ENCODE measurements at places on chromosomes 12 and 14.

DNA sequence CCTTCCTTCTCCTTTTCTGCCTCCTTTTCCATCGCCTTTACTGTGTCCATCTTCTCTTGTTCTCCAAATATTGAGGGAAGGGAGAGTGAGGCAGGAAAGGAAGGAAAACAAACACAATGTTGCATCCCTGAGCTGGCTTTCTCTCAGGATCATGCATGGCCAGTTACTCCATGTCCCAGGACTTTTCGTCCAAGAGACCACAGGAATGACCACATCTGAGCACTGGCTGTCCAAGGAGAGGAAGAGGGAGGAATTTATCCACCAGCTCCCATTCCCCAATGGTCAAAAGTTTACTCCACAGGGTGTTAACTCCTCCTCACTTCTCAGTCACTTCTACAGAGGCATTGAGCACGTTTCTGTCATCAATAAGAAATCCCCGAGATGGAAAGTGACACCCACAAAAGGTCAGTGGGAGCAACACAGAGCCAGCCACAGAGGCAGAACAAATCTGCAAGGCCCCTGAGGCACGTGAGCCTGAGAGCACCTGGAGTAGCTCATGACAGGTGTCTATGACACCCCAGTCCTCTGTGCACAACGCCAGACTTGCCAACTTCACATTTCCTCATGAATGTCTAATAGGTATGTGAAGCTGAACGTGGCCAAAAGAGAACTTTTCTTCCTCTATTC lies 177.3 kb upstream of the NUDT4 start:
- no peak for DNase-seq

- DNase-seq = no peak
Measured at GRCh38 chr14:92729634-92730358, 18.6 kb downstream of the LGMN start.

DNA sequence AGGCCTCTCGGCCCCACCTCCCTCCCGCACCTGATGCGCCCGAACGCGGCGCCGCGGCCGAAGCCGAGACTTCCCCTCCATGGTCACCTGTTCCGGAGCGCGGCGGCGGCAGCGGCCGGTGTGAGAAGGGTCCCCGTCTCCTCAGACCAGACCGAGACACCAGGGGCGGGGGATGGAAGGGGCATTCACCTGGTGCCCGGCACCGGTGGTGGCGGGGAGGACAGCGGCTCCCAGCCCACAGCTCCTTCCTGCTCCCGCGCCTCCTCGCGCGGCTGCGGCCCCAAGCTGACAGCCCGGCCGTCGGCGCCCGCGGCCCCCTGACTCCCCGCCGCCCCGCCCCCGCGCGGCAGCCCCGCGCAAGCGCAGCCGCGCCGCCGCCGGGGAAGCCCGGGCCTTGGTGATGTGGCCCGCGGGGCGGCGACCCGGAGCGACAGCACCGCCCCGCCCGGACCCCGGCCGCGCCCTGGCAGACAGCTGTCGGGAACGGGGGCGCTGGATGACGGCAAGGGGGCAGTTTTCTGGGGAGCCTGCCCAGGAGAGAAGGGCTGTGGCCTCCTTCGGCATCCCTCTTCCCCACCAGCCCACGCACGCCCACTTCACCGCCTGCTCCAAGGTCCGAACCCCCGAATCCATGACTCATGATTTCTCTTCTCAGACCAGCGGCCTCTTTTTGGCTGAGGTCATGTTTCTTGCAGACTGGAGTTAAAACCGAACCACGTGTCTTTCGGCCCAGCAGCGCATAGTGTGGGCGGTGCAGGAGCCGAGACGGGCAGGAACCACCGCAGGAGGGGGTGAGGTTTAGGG lies at the start of gene SLC41A2:
Gene SLC41A2, minus strand, starts transcription at position 290 of the 804 bp plus-strand sequence. CDS start 29,763 bp downstream, outside the sequence.
- DNase-seq = peak; percentile 27

GRCh38 chr12:27821259-27821973 lies 41.4 kb upstream of the MANSC4 start:
- peak; percentile 3 for DNase-seq

DNA sequence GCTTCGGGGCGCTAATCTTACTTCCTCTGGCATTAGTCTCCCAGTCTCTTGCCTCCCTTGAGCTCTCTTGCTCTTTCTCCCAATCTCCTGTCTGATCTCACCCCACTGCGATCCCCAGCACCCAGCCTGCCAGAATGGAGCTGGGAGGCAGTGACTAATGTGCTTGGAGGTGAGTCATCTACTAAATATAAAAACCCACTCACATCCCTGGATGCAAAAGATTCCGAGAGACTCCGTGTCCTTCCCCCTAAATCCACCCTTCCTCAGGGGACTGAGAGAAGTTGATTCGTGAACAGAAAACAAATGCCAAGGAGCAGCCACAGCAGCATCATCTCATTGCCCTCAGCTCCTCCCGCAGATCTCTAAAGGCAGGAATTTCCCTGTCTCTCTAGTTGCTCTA lies 45.7 kb upstream of the KCNA5 start:
- DNase-seq = no peak

DNA sequence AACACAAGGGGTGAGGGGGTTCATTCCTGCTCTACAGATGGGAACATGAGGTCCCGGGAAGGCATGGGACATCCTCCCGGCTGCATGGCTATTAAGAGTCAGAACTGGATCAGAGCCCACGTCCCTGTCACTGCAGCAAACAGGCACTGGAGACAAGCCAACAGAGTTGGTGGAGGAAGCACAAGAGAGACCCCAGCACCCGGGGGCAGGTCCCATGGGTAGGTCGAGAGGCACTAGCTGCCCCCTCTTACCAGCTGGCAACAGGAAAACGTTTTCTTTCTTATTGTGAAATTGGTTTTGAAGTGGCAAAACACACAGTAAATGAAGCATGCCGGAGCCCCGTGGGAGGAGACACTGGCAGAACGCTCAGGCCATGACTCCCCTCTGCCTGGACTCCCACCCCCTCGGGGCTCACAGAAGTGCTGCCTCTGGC lies 43.6 kb downstream of the SYNE3 start:
- no peak for DNase-seq

GRCh38 chr14:37579274-37579673 lies 15.8 kb downstream of the FOXA1 start:
- no peak for DNase-seq

DNA sequence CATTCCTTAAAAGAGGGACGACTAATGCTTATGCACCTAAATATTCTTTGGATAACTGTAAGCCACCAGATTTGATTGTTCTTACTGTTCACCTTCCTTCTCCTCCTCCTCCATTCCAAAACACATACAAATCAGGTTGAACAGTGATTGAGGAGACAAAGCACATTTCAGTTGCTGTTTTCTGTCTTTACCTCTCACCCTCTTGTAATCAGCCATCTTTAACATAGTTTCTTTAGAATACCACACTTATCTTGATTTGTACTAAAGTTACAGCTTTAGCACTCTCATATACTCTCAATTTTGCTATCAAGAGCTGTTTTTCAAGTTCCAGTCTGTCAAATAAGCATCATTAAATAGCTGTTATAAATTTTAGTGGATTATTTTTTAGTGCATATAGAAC lies 338.3 kb upstream of the RGS6 start:
- no peak for DNase-seq

DNA sequence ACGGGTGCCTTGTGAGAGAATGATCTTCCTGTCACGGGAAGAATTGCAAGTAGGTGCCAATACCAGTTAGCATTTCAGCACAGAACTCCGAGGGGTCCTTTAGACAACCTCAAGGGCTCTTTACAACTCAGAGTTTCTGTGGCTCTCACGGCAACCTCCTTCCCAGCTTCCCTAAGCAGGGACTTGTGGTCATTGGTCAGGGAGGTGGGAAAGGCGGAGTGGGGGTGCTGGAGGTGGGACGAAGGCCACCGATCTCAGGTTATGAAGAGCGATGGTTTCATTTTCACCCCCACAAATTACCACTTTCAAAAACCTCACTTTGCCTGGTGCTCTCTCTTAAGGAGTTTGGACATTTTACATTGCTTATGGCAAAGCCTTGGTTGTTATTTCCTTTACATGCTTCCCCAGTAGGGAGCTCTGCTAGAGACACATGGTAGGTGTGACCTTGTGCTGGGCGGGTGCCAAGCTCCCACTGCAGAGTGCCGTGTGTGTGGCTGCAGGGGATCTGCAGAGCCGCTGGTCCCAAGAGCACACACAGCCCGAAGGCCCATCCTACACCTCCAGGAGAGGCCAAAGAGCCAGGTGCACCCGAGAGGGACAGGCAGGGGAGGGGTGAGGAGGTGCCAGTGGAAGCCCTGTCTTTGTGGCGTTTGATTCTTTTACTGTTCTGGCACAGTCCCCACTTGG lies 21.4 kb downstream of the BCL2L14 start:
- DNase-seq = no peak

DNA sequence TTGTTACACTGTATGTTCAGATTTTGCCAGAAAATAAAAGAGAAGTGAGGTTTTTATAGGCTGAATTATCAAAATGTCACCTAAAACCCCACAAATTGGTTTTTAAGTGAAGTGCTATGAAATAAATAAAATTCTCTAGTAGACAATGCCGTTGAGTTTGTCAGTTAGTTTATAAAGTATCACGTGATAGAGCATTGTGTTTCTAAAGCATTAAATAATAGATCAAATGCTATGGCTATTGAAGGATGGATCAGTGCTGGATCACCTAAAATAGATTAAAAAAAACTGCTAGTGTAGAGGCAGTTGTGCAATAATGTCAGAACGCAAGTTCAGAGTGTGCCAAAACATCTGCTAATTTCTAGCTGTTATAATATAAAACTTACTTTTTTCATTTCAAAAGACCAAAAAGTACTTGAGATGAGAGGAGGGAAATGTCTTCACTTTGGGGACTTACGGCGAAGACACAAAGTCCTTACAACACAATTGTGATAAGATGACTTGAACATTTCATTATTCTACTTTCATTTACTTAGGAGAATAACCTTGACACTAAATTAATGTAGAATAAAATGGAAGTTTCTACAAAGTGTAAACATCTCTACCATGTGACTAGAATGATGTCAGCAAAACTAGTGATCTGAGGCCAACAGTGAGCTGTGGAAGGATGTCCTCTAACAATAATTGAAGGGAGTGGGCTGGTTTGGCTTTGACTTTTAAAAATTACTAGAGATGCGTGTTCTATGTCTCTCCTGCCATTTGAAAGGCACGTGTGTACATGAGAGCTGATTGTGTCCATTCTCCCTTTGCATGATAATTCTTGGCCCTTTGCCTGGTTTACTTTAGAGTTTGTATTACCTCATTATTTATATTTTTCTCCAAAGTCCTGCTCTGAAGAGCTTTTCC lies 154.4 kb upstream of the PDE3A start:
- no peak for DNase-seq

DNA sequence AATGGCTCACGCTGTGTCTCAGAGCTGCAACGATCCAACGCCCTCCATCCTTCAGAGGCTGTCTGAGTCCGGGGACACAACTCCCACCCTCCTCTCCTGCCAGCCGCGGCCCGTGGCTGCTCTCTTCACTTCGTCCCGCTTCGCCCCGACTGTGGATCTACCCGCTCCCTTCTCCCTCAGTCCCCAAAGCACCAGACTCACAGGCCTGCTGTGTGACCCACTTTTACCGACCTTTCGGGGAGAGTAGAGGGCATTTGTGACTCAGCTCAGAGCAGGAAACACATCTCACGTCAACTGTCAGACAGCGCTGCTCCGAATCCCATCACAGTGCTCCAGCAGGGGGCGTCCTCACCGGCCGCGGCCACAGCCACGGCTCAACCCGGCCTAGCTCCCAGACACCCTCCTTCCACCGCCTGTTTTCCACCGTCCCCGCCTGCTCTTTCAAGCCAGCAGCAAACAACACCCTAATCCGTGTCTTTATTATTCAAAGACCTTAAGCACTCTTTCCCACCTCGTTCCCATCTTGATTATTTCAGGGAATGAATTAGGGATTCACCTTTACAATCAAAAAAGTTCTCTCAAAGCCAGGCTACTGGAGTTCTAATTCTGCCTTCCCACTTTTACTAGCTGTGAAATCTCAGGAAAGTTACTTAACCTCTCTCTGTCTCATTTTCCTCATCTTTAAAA lies 5.0 kb upstream of the AQP2 start:
- peak; percentile 67 for DNase-seq

DNA sequence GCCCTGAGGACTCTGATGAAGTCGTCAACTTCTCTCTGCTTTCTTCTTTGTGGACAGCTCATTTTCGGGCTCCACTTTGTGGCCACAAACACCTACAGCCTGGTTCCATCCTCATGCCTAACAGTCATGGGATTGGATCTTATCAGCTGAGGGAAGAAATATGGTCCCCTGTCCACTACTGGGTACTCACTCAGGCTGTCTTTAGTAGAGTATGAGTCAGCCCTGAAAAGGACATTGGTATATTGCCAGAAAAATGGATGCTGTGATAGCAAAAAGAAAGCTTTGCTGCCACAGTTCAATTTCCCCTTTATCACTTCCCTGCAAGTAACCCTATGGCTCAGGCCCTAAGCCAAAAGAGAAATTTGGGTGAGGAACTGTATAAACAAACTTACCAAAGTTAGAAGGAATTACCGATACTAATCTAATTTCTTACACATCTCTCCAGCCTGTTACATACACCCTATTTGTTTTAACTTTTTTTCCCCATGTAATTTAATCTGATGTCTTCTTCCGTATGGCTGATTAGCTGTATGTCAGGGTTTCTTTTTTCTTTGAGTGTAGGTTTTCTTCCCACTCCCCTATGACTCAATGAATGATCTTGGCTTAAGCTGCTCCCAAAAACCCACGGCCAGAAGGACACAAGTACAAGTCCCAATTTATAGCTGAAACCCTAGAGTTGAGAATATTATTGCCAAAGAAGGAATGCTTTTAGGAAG lies 29.1 kb downstream of the MTHFD1 start:
- no peak for DNase-seq

DNA sequence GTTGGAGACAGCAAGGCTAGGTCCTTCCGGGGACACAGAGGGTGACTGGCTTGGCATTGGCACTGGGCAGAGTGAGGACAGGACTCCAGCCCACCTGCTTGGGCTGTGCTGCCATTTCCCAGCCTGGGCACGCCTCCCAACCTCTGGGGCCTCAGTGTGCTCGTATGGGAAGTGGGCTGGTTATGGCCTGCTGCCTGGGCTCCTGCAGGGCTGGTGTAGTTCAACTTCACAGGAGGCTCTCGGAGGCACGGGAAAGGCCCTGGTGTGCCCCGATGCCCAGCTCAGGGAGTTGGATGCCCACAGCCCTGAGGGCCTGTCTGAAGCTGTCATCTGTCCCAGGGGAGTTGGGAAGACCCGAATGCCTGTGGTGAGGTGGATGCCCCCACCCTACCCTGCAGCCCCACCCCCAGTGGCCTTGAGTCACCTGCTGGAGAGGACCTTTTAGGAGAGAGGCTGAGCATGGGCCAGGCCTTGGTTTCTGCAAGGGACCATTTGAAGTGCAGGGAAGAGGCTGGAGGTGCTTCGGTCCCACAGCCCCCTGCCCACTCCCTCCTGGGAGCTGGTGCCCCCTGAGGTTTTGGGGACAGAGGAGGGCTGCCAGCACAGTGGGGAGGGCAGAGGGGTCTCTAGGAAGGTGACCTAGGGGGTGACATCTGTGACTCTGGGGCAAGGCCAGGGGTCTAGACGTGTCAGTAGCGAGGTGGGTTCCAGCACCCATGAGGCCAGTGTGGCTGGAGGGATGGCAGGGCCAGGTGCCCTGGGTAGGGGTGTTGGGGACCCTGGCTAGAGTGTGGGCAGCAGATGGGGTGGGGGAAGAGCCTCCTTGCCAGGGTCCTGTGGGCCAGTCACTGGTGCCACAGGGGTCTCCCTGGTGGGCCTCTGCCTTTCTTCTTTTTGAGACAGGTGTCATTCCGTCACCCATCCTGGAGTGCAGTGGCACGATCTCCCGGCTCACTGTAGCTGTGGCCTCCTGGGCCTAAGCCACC lies 9.1 kb downstream of the ULK1 start:
- DNase-seq = no peak

All from activated naive CD4-positive, alpha-beta T cell (primary cell).